ENCODE measurements at places on chromosomes 3 and 15.

DNA sequence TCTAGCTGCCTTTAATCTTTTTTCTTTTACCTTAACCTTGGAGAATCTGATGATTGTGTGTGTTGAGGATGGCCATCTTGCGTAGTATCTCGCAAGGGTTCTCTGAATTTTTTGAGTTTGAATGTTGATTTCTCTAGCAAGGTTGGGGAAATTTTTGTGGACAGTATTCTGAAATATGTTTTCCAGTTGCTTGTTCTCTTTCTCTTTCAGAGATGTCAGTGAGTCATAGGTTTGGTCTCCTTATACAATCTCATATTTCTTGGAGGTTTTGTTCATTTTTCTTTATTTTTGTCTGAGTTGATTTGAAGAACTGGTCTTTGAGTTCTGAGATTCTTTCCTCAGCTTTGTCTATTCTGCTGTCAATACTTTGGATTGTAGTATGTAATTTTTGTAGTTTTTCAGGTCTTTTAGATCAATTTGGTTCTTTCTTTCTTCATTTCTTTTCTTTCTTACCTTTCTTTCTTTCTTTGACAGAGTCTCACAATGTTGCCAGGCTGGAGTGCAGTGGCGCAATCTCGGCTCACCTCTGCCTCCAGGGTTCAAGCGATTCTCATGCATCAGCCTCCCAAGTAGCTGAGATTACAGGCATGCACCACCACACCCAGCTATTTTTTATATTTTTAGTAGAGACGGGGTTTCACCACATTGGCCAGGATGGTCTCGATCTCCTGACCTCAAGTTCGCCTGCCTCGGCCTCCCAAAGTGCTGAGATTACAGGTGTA lies 366.4 kb upstream of the RASGRP1 start:
- no peak for DNase-seq

DNA sequence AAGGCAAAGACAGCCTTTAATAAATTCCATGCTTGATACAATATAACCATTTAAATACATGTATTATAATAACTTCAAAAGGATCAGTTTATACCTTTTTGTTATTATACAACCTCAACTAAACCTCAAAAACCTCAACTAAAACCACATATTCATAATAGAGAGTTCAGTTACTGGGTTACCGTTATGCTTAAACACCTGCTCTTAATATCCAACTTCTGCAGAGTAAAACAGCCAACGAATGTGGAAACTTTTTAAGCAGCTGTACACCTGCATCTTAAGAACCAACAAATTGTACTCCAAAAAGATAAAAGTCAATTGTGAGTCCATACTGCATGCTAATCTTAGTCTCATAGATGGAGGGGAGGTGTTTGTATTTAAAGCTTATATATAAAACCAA lies 53.5 kb downstream of the TFDP2 start:
- DNase-seq: no peak

- no peak for DNase-seq
These were observed 310.0 kb upstream of the UBE2E2 start for GRCh38 chr3:22893101-22893500.

GRCh38 chr3:38646062-38646461 lies 3.4 kb downstream of the SCN5A start:
- DNase-seq: no peak

DNA sequence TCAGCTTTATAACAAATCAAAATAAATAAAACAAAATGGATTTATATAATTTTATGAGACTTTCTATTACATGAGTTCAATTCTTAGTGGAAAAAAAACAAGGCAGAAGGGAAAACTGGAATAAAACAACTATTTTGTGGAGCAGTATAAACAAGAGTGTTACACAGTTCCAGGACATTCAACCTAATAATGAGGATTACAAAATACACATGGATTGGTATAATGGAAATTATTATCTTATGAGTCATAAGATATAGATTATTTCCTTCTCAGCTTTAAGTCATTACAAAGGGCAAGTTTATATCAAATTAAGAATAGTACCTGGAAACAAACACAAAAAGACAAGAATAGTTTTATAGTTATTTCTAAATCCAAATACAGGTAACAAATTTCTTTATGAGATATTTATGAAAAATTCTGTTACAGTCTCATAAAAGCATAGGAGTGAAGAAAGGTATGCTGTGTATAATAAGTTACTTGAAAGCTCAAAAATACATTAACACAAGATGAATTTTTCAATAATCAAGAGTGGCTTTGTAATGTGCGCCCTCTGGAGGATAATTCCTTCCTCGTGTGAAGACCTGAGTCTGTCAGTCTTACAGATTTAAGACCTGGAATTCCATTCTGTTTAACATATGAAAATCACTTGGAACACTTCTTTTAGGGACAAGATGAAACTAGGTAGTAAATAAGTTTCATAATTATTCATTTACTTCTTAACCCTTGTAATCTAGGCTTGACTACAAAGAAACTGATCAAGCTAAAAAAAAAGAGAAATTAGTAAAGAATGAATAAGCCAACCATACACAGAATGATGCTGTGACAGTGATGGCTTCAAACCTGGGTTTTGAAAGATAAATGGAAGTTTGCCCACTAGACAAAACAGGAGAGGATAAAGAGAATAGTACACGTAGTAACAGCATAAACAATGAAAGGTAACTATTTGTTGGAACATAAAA lies 9.5 kb downstream of the COPS2 start:
- DNase-seq: no peak

DNA sequence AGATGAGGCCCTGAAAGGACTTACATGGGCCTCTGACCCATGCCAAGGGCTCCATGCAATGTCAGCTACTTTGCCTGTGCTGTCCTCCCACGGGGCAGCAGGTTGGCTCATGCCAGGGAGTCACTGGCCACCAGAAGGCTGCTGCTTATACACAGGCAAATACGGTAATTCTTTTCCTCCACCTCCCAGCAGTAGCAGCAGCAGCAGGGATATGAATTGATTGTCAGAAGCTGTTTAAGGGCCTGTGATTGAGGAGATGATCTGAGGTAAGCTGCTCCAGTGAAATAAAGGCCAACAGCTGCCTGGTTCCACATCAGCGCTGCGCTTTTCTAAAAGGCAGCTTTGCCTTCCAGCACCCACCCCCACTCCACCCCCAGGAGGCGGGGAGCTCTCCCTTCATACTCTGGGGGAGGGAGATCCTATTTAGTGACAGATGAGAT lies 250.5 kb downstream of the SHQ1 start:
- DNase-seq: no peak

DNA sequence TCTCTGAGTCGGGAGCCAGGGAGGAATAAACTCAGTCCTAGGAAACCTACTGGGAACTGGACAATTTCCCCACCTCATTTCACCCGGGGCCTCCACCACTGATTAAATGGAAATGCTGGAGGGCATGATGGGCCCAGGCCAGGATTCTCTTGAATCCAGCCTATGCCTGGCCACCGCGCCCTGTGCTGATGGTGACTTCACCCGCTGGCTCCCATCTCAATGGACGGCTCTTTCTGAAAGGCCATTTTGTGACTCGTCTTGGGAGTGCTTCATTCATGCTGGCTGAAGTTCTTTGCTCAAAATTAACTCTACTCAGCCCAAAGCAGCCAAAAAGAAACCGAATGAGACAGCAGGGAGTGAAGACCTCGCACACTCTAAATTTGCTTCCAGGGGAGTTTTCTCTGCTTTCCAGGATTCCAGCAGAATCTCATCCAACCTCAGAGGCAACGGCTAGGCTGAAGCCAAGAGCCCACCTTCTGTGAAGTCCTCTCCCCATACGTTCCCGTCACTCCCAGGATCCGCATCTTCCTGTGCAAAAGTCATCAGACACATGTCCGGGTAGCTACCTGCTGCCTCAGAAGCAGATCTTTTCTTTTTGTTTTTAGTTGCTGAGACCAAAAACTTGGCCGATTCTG lies 266.0 kb upstream of the ICE2 start:
- DNase-seq: no peak
